ENCODE measurements at places on chromosomes 3 and 15. TPM values are rescaled to one million over a fixed set of nuclear protein-coding genes. Genes with fewer than 3 reads are reported as not detected.

DNA sequence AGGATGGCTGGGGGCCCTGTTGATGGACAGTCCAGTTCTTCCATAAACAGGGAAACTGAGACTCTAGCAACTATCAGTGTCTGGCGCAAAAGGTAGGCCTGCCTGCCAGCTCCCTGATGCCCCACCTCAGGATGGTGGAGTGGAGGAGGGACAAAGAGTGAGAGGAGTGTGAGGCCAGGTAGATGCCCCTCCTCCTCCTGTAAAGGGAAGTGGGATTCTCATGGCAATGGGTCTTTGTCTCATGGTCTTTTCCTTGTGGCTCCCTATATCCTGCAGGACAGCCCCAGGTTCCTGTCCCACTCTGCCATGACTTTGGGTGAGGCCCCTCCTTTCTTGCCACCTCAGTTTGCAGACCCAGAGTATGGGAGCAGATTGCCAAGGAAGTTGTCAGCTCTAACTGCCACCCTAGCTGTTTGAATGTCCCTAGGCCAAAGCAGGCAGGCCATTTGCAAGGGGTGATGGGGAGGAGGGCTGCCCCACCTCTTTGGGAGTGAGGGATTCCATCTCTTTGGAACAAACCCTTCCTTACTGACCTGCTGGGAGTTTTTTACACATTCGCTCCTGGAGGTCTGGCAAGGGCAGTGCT lies 2.8 kb upstream of the DNAH1 start:
- DNase-seq = no peak

Gene COL6A6
- total RNA-seq = 2.3 TPM

DNA sequence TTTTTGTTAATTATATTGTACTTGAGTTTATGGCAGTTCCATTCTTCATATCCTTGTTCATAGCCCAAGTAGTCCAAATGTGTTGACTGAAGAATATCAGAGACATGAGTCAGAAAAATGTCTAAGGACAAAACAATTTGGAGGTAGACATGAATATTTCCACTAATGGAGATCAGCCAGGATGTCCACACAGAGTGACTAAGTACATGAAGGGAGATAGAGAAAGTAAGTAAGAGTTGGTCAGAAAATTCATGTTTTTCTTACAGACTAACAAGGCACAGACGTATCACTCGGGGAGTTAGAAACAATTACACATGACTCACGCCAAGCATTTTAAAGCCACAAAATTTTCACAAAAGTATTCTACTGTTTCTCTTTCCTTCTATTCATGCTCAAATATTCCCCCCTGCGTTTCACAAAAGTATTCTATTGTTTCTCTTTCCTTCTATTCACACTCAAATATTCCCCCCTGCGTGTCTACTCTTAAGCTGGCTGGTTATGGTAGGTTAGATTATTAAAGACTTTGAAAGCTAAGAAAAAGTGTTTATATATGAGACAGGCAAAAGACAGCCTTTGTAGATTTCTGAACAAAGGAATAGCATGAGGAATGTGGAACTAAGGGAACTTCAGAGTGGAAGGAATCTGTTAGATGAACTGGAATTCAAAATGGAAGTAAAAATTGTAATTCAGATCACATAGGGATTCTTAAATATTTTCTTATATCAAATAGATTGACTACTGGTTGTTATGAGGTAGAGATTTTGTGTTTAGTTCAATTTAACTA lies 648.7 kb upstream of the CCDC54 start:
- no peak for DNase-seq

- no peak for DNase-seq
These were observed 6.9 kb downstream of the SLC38A3 start for GRCh38 chr3:50211930-50212329.

DNA sequence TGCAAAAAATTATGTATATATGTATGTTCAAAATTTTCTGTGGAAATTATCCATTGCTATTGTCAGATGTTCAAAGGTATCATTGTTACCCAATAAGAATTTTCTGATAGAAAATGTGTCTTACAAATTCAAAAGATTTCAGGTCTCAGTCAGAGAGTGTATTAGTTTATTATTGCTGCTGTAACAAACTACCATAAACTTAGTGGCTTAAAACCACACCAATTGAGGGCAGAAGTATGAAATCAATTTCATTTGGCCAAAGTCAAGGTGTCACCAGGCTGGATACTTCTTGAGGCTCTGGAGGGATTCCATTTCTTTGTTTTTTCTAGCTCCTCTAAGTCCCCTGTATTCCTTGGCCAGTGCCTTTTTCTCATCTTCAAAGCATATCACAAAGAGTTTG lies 914.4 kb upstream of the ROBO1 start:
- no peak for DNase-seq

- DNase-seq = no peak
These were observed 6.7 kb upstream of the STIMATE start for GRCh38 chr3:52904000-52904399.

Gene KLHL25
- total RNA-seq = 3.0 TPM

Gene PLA2G4E
- total RNA-seq = not detected

- DNase-seq = no peak
These were observed 763 bp downstream of the GOLGB1 start for GRCh38 chr3:121748680-121749275.

Gene NR2E3
- total RNA-seq = 3.1 TPM

DNA sequence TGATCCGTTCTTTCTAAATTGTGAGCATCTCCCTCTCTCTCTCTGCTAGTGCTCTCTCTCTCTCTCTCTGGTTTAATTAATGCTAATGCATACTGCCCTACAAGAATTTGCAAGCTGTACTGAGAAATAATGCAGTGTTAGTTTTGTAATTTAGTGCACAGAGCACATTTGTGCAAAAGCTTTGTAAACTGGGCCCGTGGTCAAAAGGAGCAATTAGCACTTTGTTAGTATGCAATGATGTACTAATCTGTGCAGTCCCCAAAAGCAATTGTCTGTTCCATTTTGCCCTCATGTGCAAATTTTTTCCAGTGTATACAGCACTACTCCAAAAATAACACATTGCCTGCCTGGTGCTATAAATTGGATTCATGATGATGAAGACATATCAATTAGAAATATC lies 184.6 kb upstream of the CMC1 start:
- no peak for DNase-seq

DNA sequence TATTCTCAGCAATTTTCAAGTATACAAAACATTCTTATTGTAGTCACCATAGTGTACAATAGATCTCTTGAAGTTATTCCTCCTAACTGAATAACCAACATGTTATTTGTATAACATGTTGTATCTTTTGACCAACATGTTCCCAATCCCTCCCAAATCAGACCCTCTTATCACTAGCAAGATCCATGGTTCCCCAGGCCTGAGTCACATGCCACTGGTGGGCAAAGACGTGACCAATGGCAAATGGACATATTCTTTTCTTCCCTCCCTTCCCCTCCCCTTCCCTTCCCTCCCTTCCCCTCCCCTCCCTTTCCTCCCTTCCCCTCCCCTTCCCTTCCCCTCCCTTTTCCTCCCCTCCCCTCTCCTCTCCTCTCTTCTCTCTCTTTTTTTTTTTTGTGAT lies 45.4 kb downstream of the AMOTL2 start:
- no peak for DNase-seq

GRCh38 chr3:86996261-86996955 lies 5.5 kb upstream of the VGLL3 start:
- DNase-seq = no peak

Gene ARNT2
- total RNA-seq = 4.7 TPM

Gene GCSAM
- 0.59 TPM for total RNA-seq

- no peak for DNase-seq
These were observed 20.7 kb downstream of the SCAANT1 start for GRCh38 chr3:63891518-63891917.

DNA sequence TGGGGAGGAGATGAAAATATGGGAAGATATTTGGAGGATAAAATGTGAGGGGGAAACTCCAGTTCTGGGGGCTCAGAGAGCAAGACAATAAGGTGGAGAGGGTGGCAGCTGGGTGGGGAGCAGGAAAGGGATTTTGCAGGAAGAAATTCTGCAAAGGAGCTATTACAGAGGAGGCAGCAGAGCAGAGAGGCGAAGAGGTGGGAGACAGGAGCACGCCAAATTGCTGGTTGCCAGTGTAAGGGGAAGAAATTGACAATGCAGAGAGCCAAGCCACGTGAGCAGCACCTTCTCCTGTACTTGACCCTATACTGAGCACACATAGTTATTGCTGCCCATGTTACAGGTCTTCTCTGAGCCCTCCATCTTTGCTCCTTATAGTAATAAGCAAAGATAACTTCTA lies 190.3 kb upstream of the ONECUT1 start:
- DNase-seq = no peak

Gene GP5
- not detected for total RNA-seq

Measured in upper lobe of left lung (tissue), 6 donors.